ENCODE measurements at places on chromosomes 7 and 10.

DNA sequence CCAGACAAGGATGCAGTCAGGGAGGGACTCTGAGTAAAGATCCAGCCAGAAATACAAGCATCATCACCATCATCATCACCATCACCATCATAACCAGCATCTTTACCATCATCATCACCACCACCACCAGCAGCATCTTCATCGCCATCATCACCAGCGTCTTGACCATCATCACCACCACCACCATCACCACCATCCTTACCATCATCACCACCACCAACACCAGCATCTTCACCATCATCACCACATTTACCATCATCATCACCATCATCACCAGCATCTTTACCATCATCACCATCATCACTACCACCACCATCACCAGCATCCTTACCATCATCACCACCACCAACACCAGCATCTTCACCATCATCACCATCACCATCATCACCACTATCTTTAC lies 44.1 kb upstream of the CPXM2 start:
- DNase-seq: no peak

DNA sequence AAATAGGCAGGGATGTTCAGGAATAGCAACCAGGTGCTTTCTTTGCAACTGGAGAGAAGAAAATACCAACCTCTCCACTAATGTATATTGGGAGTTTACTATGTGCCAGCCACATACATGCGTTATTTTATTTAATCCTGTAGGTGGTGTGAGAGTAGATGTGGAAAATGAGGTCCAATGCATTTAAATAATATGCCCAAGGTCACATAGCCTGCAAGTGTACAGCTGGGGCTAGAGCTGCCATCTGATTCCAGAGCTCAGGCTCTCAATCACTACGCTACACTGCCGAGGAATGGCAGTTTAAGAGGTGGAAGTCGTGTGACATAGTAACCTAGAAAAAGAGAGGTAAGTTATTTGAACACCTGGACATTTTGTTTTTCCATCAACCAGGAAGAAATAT lies 277.0 kb downstream of the EXOC4 start:
- DNase-seq: no peak

DNA sequence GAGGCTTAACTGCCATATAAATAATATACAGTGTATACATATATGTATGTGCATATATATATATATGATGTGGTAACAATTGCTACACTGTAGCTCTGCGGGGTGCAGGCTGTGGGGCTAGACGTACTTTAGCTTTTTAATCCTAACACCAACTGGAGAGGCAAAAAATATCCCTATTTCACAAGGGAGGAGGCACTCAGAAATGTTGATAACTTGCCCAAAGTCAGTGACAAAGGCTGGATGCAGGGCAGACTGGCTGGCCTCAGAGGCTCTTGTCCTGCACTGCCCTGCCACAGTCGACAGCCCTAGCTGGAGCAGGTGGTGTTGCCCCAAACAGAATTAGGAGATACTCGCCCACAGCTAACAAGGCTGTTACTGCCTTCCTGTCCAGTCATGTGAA lies 1.5 kb upstream of the RELN start:
- DNase-seq: no peak

- DNase-seq: no peak
Observed at GRCh38 chr10:34291466-34292193, 523.5 kb downstream of the PARD3 start.

DNA sequence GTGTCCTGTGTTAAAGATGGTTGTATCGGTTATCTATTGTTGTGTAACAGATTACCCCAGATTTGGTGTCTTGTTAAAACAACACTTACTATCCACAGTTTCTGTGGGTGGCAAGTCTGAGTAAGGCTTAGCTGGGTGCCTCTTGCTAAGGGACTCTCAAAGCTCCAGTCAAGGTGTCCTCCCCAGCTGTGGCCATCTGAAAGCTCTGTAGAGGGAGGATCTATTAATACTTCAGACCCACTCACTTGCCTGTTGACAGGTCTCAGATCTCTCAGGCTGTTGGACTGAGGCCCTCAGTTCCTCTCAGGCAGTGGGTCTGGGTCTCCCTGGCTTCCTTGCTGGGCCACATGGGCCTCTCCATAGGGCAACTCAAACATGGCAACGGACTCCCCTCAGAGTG lies 19.6 kb downstream of the ARID5B start:
- no peak for DNase-seq

DNA sequence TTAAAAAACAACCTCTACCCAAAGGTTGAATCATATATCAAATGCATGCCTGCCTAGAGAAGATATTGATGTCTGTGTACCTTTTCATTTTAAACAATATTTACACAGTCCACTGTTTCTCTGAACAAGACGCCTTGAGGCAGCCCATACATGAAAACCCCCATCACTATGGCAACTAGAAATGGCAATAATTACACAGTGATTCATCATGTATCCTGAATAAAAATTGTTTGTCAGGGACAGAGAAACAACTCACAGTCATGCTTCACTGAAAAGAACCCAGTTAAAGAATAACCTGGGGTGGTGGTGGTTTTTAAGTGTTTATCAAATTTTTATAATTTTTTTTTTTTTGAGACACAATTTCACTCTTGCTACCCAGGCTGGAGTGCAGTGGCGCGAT lies 19.7 kb downstream of the DNAJC12 start:
- no peak for DNase-seq

GRCh38 chr7:52297128-52297527 lies 738.3 kb upstream of the POM121L12 start:
- DNase-seq: no peak

DNA sequence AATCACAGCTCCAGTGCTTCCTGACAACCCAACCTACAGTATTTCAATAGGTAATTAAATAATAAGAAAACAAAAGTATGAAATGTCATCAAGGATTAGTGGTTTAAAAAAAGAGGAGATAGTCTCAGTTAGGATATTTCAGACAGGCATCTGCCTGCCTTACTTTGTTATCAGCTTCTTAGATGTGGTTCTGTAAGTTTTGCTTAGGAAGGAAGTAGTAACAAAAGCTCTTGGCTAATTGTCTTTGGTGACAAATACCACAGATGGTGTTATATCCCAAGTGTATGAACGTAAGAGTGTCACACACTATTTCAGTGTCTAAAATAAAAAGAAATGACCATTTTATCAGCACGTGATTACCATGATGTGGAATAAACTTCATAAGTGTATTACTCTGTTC lies 9.8 kb upstream of the ACTA2 start:
- no peak for DNase-seq

- DNase-seq: no peak
Observed at GRCh38 chr10:116907245-116907987, 58.1 kb downstream of the ENO4 start.

DNA sequence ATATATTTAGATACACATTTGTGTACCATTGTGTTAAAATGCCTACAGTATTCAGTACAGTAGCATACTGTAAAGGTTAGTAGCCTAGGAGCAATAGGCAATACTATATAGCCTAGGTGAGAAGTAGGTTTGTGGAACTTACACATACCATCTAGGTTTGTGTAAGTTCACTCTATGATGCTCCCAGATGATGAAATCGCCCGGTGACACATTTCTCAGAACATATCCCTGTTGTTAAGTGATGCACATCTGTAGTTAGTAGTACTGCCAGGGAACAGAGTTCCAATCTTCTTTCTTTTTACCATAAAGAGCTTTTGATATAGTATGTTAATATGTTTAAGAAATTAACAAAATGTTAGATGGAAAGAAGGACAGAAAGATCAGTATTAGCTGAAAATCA lies 138.2 kb downstream of the SNX13 start:
- no peak for DNase-seq

DNA sequence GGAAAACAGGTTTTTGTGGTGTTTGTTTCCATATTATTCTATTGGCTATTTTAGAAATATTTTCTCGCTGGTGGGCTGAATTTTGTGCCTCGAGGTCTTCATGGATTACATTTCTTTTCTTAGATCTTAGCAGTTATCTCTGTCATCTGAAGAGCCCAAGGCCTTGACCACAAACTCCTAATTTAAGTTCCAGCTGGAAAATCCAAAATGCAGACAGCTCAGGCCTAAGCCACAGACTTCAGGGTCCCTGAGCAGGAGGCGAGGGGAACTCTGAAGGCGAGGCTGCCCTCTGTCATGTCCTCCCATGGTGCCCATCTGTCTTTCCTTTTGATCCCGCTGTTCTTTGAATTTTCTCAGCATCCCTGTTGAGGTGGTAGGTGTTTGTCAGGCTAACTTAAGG lies 14.3 kb downstream of the DENND10 start:
- DNase-seq: no peak

- DNase-seq: no peak
Observed at GRCh38 chr10:105121743-105122142, 480.7 kb downstream of the SORCS3 start.

DNA sequence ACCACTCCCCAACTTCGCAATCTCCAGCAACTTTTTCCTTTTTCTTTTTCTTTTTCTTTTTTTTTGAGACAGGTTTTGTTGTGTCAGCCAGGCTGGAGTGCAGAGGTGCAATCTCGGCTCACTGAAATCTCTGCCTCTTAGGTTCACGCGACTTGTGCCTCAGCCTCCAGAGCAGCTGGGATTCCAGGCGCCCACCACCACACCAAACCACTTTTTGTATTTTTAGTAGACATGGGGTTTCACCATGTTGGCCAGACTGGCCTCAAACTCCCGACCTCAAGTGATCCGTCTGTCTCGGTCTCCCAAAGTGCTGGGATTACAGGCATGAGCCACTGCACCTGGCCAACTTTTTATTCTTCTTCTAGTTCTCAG lies 55.0 kb downstream of the KIAA1549 start:
- DNase-seq: no peak

DNA sequence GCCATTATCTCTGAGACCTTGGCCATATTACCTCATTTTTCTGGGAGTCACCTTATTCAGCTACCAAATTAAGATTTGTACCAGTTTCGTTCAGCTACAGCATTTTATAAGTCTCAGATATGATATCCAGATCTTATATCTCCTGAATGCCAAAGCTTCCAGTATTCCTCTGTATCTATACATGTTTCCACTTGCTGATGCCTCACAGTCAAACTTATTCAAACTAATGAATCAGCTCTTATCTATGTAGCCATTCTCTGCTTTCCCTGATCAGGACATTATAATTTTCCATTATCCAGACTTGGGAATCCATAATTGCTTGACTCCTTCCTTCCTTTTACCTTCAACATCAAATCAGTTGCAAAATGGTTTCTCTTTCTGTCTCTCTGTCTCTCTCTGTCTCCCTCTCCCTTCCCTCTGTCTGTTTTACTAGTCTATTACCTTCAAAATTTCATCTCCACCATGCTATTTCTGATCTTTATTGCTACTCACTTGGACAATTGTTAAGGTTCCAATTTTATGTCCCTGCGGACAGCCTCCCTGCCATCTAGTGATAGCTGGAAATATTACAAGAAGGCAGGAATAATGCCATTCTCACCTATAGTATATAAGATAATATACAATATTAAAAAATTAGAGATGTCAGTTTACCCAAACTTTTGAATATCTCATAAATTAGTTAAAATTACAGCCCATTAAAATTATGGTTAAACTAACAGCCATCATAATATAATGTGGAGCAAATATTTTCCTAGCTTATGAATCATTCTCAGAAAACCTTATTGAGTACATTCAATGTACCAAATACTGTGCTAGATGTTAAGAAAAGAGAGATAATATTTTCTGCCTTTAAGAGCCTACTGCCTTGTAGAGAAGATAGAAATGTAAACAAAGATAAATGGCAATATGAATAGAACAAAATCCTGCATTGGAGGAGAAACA lies 89.8 kb downstream of the PCLO start:
- no peak for DNase-seq

GRCh38 chr10:84181631-84182030 lies 8.0 kb downstream of the GPR15LG start:
- DNase-seq: no peak

DNA sequence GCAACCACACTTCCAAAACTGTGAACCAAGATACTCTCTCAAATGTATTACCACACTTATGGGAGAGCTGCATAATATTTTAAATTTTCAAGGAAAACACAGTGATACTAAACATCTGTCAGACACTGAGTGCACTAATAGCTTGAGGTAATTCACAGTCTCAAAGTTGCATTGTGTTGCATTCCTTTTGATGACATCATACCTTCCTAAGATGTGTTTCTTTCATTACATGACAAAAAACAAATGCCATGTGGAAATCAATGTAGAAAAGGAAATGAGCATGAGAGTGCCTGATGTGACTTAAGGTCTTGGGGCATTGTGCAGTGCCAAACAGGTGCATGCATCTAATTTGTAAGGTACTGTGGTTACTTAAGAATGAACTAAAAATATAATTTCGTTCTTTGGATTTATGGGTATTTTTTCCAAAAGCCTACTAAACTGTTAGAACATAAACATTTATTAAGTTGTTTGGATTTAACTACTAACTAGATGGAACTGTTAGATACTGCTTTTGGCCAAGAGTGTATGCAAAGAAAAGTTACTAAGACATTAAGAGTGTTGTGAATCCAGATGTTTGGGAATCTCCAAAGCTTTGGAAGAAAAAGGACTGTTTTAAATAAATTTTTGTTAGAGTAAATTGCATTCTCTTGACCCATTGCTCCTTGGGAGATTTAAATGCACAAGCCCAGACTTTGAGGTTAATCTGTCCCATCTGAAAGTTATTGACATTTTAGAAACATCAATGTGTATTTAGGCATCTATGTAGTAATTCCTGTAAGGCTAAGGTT lies 496.2 kb upstream of the SEMA3D start:
- DNase-seq: no peak

GRCh38 chr7:12927635-12928434 lies 240.4 kb downstream of the ARL4A start:
- no peak for DNase-seq

- no peak for DNase-seq
Observed at GRCh38 chr10:121440461-121440860, 157.8 kb downstream of the FGFR2 start.

GRCh38 chr10:57992321-57993077 lies 275.2 kb downstream of the IPMK start:
- DNase-seq: no peak

DNA sequence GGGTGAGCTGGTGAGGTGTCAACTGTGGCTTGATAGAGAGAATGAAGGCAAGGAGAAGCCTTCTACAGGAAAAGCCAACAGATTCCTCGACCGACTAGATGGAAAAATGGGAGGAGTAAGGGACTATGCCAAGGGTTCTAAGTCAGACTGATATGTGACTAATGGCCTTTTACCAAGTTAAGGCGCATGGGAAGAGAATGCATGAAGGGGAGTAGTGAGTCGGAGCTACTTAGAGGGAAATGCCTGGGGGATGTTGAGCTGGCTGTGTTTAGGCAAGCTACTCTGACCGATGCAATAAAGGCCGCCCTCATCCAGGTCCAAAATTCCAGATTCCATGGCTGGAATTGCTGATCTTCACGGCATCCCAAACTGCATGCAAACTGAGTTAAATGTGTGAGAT lies 48.2 kb downstream of the APBB1IP start:
- DNase-seq: no peak

DNA sequence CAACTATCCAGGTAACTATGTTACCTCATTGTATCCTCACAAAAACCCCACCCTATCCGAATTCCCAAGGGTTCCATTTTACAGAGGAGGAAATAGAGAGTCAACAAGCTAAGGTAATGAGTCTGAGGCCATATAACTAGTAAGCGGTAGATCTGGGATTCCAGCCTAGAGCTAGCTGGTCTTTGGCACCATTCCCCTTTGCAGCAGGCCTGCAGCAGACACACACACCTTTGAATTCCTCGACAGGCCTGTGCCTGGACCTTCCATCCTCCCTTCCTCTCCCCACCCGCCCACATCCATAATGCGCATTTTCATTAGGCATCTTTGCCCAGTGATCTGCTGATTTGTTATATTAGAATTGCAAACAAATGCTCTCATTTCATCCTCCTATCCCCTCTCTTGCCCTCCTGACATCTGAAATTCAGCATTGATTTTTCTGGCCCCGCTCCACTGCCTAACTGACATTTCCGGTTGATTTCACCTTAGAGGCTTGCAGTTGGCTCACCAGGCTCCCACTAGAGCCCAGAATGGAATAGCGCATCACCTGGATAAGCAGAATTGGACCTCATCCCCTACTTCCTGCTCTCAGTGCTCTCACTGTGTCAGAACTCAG lies 129.5 kb downstream of the PLXNA4 start:
- no peak for DNase-seq

Data from breast epithelium (tissue), 4 donors.